ENCODE measurements at places on chromosomes 6 and 20.

- no peak for DNase-seq
These were observed 40.5 kb upstream of the RREB1 start for GRCh38 chr6:7067305-7067704.

- DNase-seq, result no peak
These were observed 199.6 kb downstream of the OGFRL1 start for GRCh38 chr6:71488186-71488585.

DNA sequence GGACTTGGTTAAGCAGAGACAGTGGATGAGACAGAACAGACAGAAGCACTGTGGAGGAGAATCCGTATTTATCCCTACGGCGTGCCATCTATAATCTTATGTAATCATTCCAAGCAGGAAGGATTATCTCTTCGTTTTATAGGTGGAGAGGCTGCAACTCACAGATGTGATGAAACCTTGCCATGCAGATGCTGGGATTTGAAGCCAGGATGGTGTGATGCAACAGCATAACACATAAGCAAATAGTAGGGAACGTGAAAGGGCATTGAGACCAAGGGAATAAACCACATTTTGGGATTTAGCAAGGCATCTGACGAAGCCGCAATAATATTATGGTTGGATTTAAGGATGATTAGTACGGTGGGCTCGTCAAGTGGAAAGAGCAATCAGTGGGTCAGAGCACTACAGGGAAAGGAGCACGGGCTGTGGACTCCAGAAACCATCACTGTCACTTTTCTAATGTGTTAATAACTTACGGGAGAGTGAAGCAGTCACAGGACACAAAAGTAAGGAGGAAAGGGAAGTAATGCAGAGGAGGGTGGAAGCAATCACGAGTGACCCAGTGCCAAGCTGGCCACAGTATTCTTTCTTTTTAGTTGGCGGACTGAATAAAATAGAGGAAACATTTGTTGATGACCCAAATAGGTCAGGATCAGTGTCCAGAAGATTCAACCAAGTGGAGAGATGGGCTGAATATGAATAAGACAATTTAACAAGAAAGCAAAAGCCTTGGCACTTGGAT is 119.6 kb upstream of the EDN1 start:
- peak; percentile 27 for DNase-seq

DNA sequence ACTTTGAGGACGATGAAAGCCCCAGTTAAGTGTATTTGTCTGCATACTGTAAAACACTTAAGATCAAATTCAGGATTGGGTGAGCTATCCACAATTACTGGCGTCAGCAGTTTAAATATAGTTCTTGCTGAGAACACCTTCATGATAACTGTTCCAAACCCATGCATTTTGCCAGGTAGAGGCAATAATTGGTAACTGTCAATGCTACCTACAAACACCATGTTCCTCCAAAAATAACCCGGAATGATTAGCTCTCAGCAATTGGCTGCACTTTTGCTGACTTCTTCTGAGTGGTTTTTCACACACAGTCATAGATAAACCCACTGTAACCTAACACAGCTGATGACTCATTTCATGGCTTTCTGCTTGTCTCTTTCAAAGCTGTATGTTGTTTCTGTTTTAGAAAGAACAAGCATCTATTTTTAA is 1358.6 kb upstream of the GJE1 start:
- DNase-seq, result peak; percentile 19

DNA sequence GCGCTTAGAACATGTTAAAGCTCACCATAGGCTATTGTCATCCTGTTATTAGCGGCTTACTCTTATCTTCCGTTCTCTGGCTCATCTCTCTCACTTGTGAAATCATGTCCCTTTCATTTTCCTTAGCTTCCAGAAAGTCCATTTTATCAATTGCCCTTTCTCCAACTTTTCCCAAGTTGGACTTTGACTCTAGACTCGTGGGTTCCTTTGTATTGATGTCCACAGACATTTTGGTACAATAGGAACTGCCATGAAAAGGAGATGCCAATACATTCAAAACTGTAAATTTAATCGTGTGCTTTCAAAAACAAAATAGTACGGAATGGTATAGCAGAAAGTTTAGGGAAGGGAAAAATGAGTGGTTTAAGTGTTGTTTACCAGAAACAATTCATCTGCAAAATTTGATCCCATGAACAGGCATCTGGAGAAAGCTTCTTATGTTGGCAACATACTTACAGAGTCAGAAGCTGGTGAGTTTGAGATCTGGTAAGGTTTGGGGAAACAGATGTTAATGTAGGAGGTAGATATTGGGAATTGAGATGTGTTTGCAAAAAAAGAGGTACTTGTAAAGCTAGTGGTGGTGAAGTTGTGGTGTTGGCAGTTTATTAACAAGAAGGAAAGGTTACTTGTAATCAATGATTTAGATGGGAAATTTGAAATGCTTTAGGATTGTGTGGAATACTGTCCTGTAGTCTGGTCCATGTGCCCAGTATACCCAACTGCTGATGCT is 10.2 kb upstream of the HIVEP1 start:
- DNase-seq, result no peak

DNA sequence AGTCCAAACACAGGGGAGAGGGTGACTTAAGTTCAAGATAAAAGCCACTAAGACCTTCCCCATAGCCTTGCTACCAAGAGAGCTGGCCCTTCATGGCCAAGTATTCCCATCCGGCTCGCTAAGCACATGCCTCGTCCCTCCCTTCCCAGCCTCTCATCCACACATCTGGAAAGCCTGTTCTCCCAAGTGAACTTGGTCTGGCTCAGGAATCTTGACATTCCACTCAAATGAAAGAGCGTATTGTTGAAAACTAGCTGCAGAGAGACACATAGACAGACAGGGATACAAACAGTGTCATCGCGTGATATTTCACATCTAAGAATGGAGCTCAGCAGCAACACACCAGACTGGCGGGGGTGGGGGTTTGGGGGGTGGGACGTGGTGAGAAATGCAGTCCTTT is 182.8 kb upstream of the FOXQ1 start:
- no peak for DNase-seq

GRCh38 chr20:16003310-16003709 is 569.9 kb downstream of the KIF16B start:
- DNase-seq, result no peak

DNA sequence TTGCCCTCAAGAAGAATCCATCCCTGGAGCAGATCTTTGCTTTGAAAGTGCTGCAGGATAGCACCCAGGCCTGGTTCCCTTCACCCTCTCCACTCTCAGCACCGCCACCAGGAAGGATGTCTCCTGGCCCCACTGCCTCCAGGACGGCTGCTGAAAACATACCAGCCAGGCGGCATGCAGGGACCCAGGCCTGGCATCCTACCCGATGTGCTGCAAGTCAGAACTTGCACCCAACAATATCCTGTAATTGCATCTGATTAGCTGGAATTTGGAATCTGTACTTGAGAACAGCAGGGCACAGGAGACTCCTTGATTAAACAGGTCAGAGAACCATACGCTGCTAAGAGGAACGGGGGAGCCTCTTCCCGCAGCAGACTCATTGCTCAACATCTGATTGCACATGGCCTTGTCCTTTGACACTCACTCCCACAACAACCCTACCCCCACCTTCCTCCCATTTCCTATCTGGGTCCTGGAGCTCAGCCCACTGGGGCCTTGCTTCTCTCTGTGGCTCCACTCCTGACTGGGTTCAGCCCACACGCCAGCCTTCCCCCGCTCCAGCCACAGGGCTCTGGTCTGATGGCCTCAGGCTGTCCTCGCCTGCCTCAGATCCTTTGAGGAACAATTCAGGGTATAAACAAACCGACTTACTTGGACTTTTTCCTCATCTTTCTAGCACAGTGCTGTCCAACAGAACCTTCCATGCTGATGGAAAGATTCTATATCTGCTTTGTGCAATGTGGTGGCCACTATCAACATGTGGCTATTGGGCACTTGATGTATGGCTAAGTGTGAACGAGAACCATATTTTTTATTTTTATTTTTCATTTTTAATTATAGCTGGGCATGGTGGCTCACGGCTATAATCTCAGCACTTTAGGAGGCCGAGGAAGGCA is 78.0 kb downstream of the FGD2 start:
- DNase-seq, result peak; percentile 93

DNA sequence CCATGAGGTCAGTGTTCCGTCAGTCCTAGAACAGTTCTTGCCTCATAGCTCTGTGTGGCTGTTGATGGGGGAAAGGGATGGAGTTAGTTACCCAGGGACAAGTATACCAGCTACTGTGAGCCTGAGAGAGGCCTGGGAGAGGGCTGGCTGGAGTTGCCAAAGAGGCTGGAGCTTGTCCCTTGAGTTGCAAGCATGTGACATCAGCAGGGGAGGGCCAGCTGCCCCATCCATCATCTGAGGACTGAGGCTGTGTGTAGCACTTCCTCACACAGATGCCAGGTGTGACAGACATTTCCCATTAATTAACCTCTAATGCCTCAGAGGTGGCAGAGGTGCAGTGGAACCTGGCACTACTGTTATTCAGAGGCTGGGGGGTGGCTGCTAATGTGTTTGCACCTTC is 131.6 kb downstream of the PHACTR3 start:
- no peak for DNase-seq

DNA sequence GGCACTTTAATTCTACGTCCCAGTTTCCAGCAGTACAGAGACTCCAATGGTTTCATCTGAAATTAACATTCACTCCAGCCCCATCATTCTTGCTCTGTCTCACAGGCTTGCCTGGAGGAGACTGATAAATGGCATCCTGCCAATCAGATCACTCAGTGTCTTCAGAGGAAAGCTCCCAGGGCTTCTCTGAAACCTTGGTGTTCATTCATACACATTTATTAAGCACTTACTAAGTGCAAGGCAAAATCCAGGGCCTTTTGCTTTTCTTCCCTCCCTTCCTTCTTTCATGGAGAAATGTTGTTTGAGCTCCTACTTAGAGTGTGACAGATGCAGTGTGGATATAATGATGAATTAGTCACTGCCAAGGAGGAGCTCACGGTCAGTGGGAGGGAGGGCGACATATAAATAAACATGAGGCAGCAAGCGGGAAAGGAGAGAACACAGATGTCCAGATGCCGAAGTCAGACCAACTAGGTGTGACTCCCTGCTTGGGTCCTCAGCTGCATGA is 106.7 kb upstream of the DTNBP1 start:
- DNase-seq, result no peak

DNA sequence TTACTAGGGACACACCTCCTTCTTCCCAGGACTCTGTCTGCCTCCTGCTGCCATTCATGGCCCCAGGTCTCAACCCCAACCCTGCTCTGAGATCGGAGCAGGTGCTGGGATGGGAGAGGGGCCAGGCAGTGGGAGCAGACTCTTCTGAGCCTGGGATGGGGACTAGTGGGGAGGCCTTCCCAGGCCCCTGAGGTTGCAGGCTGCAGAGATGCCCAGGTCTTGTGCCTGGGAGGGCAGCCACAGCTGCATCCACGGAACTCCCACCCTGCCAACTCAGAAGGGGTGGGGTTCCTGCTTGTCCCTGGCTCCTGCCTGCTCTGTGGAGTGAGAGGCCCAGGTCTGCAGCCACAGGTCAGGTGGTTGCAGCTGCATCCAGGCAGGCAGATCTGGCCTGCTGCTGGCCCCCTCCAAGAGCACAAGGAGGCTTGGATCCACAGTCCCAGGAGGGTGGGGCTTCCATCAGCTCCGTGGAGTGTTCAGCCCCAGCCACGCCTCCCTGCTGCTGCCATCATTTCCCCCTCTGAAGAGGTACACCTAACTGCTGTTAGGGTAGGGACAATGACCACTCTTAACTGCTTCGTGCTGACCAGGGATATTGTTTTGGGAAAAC is 2.9 kb upstream of the SLC22A1 start:
- DNase-seq, result no peak

DNA sequence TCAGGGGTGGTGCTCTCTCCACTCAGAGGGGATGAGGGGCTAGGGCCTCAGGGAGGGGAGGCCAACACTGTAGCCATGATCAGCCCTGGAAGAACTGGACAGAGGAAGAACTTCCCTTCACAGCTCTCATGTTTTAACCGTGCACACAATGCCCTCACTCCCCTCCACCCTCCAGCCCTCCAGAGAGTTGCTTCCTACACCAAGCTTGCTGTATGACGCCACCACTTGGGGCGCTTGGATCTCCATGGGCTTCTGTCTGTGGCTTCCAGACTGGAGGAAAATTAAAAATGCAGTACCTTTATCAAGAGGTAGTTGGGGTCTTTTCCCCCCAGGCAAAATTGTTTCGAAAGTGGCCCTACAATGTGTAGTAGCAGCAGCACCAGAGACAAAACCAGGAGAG is 48.4 kb downstream of the ARHGAP40 start:
- no peak for DNase-seq

GRCh38 chr6:5866547-5867051 is 140.1 kb downstream of the NRN1 start:
- DNase-seq, result peak; percentile 4

GRCh38 chr6:106975738-106976064 is 1.2 kb upstream of the CD24 start:
- DNase-seq, result no peak

- peak; percentile 52 for DNase-seq
These were observed 16.6 kb downstream of the SLC22A1 start for GRCh38 chr6:160137989-160138835.

DNA sequence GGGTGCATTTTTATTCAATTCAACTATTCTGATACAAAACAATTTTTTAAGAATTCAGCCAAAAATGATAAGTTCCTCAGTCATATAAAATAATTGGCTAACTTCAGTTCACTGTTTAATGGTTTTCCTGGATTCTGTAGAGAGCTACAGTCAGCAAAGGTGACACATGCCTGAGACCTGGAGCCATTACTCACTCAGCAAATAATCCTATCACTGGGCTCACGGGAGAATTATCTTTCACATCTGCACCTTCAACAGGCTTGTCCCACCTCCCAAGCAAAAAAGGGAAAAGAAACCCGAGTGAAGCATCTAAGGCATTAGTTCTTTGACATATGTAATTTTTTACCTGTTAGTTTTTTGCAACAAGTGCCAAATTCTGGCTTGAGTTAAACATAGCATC is 34.9 kb upstream of the FOXA2 start:
- DNase-seq, result no peak

DNA sequence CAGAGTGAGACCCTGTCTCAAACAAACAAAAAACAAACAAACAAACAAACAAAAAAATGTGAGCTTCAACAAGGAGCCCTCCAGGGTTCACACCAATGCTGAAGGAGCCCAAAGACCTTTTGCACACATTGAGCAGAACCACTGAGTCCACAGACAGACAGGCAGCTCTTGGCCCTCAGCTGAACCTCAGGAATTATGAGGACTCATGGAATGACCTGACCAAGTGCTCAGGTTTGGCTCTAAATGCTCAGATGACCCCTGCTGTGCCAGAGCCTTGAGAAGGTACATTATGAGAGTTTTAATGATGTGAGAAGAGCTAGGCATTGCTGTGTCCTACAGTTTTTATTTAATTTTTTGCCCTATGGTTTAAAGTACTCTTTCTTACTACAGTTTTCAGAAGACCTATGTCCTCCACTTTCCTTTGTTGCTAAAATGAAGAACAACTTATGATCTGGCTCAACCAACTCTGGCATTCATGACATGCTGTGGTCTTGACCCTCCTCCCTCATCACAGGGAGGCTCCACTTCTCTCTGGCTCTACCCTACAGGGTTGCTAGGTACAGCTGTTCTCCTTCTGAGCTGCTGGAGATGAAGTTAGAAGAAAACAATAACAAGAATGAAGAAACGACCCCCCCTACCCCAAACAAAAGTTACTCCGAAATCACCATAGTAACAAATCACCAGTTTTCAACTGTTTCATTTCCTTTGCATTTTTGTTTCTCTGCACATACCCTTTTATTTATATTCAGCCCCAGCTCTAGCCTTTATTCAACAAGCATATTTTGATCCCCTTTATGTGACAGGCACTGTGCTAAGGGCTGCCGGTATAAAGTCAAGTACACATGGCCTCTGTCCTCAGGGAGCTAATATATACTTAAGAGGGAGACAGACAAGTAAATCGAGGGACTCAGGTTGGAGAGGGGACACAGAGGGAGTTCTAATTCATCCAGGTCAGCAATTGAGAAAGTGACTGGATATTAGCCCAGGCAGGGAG is 128.7 kb upstream of the TRAF3IP2 start:
- no peak for DNase-seq

- no peak for DNase-seq
These were observed 191.0 kb downstream of the TFAP2A start for GRCh38 chr6:10223841-10224240.

All from suppressor macrophage treated with lipopolysaccharide for 1 hour (primary cell).